Caco-2 (cell line): ENCODE measurements at places on chromosomes 1 and 21. TPM values are rescaled to one million over a fixed set of nuclear protein-coding genes. Genes with fewer than 3 reads are reported as not detected.
A peak's percentile ranks its signal among the peaks of the same experiment; 100 is the strongest.

CSRP1 gene
- 60.0 and 60.8 TPM in 2 replicates for total RNA-seq

FCGR1A gene
- not detected in 2 replicates for total RNA-seq

PRAMEF26 gene
- not detected in 2 replicates for total RNA-seq

RSPO1 gene
- total RNA-seq, result not detected in 2 replicates

- peak overlapping the region; percentile 96 for H3K27ac ChIP-seq
- peak; percentile 65 for DNase-seq
- no peaks in the 10 kb centered on the region for H3K27me3 ChIP-seq
Measured at GRCh38 chr21:33403786-33404585, 773 bp downstream of the IFNGR2 start.

DNA sequence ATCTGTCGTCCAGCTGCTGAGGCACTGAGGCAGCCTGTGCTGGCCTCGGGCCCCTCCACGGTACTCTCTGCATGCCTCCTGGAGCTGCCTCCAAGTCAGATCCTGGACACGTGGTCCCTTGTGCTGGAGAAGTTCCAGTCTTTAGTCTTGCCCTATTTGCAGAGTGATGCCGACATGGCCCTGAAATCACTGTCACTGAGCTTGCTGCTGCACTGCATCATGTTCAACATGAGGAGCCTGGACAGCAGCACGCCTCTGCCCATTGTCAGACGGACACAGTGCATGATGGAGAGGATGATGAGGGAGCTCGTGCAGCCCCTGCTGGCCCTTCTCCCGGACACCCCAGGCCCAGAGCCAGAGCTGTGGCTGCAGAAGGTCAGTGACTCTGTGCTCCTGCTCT, 10.0 kb downstream of the URB2 start:
- H3K27ac ChIP-seq, result no peak overlapping the region
- H3K4me3 ChIP-seq, result no peak overlapping the region
- no peaks in the 10 kb centered on the region for H3K4me1 ChIP-seq
- no peak for DNase-seq

DNA sequence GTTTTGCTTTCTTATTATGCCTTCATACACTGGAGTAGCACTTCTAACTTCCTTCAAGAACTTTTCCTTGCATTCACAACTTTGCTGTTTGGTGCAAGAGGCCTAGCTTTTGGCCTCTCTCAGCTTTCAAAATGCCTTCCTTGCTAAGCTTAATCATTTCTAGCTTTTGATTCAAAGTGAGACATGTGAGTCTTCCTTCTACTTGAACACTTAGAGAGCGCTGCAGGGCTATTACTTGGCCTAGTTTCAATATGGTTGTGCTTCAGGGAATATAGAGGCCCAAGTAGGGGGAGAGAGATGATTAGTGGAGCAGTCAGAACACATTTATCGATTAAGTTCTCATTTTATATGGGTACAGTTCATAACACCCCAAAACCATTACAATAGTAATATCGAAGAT, 12.4 kb downstream of the ANGEL2 start:
- peaks cover 3% of the 10 kb centered on the region for H3K36me3 ChIP-seq
- no peaks in the 10 kb centered on the region for H3K27me3 ChIP-seq
- DNase-seq, result no peak
- H3K4me3 ChIP-seq, result no peak overlapping the region
- no peak overlapping the region for H3K27ac ChIP-seq

DNA sequence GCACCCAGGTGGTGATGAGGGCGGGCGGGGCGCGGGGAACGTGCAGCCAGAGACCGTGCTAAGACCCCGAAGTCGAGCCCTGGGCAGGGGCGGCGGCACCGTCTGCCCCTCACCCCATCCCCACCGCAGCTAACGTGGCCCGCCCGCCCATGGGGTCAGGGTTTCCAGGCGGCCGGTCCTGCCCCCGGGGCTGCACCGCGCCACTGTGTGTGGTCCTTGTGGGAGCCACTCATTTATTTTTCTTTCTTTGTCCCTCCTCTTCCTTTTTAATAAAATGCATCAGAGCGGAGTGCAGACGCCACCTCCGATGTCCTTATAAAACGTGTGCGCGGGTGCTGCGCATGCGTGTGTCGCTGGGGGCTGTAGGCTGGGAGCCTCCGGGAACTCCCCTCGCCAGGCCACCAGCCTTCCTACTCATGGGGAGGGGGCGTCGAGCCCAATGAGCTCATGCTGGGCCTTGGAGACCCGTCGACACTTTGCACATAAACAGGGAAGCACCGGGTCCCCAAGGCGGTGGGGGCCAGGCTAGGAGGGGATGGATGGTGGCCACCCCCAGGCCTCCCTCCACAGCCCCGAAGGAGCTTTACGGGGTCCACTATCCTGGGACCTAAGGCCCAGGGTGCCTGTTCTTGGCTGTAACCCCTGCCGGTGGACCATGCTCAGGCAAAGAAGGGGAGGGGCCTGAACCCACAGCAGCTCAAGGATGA, 59.9 kb downstream of the WNT9A start:
- no peak overlapping the region for H3K27ac ChIP-seq
- H3K27me3 ChIP-seq, result no peaks in the 10 kb centered on the region
- no peak for DNase-seq
- H3K4me1 ChIP-seq, result peaks cover 14% of the 10 kb centered on the region

- H3K4me1 ChIP-seq, result no peaks in the 10 kb centered on the region
- H3K36me3 ChIP-seq, result peaks cover 7% of the 10 kb centered on the region
- H3K27ac ChIP-seq, result no peak overlapping the region
- H3K27me3 ChIP-seq, result no peaks in the 10 kb centered on the region
- no peak overlapping the region for H3K4me3 ChIP-seq
Measured at GRCh38 chr1:156480411-156481192, 20.0 kb downstream of the MEF2D start.

DNA sequence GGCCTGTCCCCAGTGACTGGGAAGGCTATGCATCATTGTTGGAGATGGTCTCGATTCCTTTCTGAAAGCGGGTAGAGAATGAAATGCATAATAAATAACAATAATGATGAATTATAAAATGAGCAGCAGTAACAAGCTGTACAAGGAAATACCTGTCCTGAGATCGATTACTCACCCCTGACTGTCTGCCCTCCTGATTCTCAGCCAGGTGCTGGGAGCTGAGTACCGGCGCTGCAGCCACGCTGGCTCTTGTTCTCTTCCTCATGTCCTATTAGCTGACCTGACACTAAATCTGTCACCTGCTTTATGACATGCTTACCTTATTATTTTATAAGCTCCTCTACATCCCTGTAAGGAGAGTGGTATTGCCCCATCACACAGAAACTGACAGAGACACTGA, 3.4 kb downstream of the AGPAT3 start:
- no peak overlapping the region for H3K4me3 ChIP-seq
- H3K27ac ChIP-seq, result peak overlapping the region; percentile 45

DNA sequence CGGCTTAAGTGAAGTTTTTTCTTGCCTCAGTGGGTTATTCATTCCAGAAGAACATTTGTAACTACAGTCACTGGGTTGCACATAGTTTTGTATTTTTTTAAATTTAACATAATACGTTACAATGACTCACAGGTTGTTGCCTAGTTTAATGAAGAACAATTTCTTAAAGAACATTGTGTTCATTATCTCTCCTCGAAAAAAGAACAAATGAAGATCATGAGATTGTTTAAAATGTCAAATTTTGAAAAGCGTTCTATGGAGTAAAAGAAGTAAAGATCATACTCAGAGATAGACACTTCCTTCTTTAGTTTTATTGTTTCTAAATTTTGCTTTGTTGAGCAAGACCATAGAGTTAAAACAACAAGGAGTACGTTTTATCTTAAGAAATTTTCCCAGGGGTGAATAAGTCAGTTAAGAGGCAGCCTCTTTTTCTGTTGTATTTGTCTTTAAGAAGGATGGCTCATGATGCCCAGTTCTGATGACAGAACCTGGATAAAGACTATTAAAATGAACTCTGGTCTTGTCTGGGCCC, 10.5 kb upstream of the SLAMF1 start:
- H3K4me3 ChIP-seq, result no peak overlapping the region
- H3K36me3 ChIP-seq, result no peaks in the 10 kb centered on the region
- DNase-seq, result no peak
- no peaks in the 10 kb centered on the region for H3K27me3 ChIP-seq
- peaks cover 44% of the 10 kb centered on the region for H3K4me1 ChIP-seq
- no peak overlapping the region for H3K27ac ChIP-seq
